ENCODE measurements at places on chromosomes 12 and 14.

- no peak for DNase-seq
These were observed 19.9 kb downstream of the SP1 start for GRCh38 chr12:53399896-53400295.

DNA sequence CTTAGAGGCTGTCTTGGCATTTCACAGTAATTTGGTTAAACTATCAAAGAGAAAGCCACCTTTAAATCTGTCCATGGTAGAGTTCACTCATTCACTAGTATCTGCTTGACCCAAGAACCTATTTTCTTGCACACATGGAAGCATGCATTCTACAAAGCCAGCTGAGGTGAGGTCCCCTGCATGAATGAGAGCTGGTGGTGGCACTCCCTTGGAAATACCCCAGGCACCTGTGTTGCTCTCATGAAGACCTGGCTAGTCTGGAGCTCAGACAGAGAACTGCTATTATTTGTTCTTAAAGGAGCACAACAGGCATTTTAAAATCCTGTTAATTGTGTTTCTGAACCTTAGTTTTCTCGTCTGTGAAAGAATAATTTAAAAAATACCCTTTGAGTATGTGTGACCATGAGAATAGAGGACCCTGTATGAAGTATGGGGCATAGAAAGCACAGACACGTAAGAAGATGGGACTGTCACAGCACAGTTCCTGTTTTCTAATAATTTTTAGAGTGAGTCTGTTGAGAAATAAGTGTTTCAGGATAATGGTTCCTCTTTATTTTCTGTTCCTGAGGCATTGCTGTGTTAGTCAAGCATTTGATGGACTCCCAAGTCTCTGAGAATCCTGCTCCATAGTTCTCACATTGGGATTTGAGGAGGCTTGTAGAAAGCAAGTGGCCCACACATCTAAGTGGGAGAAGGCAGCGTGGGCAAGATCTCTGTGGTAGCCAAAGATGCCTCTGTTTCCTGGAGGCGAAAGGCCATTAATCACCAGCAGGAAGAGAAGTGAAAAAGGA, 10.9 kb downstream of the RGS6 start:
- no peak for DNase-seq

DNA sequence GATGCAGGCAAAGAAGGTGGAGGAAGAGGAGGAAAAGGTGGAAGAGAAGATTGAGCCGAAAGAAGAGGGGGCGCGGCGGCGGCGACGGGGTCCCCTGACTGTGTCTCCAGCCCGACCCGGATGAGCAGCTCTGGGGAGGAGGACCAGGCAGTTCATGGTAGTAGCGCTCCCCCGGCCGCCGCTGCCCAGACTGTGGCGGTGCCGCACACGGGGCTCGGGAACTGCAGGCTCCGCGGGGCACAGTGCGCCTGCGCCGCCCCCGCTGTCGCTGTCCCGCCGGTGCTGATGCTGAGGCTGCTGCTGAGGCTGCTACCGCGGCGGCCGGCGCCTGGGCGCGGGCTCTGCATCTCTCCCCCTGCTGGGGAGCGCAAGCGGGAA, at the start of gene KCNH5:
TSS of gene KCNH5 (minus strand) at position 225 of the 378 bp plus-strand sequence. CDS start 272 bp downstream, outside the sequence.
- no peak for DNase-seq

DNA sequence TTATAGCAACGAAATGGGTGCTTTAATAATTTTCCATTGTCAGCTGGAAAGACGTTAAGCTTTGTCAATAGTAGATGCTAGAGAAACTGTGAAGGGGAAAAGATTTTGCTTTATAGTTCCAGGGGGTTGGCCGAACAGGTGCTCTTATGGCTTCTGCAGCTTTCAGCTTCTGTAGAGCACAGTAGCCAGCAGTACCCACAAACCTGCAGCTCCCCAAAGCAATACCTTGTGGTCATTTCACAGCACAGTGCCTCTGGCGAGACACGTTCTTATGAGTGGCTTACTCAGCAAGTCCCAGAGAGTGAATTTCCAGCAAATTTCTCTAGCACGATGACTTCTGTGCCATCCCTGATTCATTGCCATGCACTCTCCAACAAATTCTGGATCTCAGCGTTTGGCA, 416.3 kb upstream of the ATP2B1 start:
- DNase-seq, result no peak

DNA sequence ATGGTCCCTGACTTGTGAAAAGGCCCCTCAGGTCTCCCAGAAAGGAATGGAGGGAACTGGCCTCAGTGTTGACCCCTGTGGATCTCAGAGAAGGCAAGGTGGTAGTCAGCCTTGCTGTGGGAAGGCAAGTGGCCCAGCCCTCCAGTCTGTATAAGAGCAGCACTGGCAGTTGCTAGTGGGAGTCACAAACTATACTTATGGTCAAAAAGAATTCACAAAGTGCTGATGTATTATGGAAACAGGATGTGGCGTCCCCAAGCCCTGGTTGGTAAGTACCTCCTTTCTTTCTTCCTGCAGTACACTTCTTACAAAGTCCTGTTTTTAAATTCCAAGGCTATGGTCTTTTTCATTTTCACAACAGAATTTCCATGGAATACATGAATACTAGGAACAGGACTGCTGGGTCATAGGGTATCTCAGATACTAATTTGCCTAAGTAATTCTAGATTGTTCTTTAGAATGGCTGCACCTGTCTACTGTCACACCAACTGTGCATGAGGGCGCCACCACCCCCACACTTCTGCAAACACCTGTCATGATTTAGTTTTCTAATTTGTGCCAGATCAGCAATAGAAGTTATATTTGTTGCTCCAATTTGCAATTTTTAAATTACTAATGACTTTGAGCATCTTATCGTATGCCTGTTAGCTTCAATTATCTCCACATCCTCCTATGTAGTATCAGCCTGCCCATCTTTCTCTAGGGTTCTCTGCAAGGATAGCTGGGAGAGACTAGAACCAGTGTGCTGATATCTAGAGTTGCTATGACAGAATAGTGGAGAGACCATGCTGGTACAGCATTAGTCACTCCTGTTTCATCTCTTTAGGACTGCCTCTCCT, 40.7 kb upstream of the TMEM263 start:
- DNase-seq, result no peak

- no peak for DNase-seq
These were observed 80.5 kb upstream of the CAPRIN2 start for GRCh38 chr12:30835216-30835615.

- no peak for DNase-seq
These were observed 202.8 kb upstream of the DIO3 start for GRCh38 chr14:101358320-101359125.

- DNase-seq, result no peak
These were observed 237.2 kb downstream of the SLC15A4 start for GRCh38 chr12:128586451-128587029.

- DNase-seq, result no peak
These were observed 90.7 kb downstream of the APAF1 start for GRCh38 chr12:98735821-98736220.

- no peak for DNase-seq
These were observed 293.1 kb upstream of the FKBP4 start for GRCh38 chr12:2501464-2502191.

GRCh38 chr14:33052943-33053342, 114.3 kb downstream of the NPAS3 start:
- no peak for DNase-seq

GRCh38 chr14:88352698-88353097, 29.6 kb upstream of the KCNK10 start:
- no peak for DNase-seq

DNA sequence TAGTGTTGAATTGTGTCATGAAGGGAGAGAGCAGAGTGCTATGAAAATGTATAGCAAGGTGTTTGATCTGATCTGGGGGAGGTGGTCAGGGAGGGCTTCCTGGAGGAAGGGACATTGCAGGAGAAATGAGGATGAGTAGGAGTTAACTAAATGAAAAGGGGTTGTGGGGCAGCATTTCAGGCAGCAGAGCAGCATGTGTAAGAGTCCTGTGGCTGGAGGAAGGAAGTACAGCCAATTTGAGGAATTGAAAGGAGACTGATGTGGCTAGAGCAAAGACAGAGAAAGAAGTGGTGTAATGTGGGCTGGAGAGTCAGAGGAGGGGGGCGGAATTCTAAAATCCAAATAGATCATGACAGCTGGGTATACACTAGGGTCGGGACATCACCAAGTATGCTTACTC, 20.5 kb downstream of the NPC2 start:
- DNase-seq, result no peak

GRCh38 chr14:105192866-105193731, 12.0 kb upstream of the NUDT14 start:
- no peak for DNase-seq

All from ascending aorta (tissue), 2 donors.